NCI-H1436 (cell line): ENCODE measurements at places on chromosomes 12 and 14.

DNA sequence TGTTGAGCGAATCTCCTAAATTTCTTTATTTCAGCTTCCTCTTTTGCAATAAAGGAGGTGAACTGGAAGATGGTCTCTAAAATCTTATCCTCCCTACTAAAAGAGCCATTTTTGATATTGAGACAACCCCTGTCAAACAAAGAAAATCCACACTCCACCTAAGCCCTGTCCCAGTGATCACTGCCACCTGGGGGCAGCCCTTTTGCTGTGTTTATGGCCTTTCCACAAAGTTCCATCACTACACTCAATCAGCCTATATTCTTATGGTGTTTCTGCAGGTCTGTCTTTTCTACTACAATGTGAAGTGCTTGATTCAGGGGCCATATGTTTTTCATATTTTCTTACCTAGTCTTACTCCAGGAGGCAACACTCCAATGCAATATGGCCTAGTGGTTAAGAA is 163.7 kb downstream of the BMP4 start:
- DNase-seq = no peak

DNA sequence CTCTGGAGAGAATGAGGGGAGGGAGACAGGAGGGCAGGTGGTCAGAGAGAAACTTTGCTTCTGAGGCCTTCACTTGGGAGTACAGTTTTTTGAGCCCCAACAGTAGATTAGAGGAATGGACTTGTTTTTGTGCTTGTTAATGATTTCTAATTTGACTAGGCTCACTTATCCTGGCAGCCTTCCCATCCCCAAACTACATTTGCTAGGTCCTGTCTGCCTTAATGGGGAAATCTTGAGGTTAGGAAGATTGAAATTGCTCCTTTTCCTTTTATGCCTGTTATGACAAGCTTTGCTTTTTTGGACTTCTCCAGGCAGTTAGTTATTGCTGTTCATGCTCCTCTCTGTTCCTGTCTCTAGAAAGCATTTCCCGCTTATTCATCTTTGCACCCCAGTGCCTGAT is 37.7 kb downstream of the SYNE2 start:
- no peak for DNase-seq

GRCh38 chr12:106652510-106653015 is 69.8 kb downstream of the RFX4 start:
- no peak for DNase-seq

DNA sequence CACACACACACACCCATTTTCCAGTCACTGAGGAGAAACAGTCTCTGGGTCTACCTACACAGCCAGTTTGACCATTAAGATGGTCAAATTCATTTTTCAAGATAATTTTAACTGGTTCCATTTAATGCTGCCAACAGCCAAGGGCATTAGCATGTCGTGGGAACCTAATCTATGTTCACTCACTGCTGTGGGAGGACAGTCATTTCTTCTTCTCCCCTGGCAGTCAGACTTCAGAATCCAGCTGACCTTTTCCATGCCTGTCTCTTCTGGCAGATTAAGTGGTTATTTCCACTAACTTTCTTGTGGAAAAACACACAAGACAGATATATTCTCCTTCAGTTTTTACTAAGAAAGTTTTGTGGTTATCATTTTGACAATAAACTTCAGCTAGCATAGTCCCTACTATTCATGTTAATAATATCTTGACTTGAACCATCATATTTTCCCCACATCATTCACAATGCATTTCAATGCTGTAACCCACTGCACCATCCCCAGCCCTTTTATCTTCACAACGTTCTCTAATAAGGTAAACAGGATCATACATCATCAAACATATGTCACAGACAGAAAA is 82.2 kb downstream of the DAD1 start:
- no peak for DNase-seq

DNA sequence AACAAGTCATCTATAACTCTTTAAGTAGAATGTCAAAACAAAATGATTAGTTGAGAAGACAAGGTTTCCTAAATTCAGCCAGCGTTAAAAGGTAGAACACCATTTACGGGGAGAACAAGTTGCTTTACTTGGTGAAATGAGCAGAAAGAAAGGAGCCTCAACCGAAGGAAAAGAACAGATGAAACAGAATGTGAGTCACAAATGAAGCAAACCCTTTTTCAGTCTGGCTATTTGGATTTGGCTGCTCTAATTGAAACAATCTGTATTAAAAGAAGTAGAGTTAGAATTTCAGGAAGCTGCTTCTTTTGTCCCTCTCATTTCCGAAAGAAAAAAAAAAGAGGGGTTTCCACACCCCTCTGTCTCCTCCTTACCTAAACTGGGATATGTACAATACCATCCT is 34.6 kb downstream of the CEP128 start:
- no peak for DNase-seq

DNA sequence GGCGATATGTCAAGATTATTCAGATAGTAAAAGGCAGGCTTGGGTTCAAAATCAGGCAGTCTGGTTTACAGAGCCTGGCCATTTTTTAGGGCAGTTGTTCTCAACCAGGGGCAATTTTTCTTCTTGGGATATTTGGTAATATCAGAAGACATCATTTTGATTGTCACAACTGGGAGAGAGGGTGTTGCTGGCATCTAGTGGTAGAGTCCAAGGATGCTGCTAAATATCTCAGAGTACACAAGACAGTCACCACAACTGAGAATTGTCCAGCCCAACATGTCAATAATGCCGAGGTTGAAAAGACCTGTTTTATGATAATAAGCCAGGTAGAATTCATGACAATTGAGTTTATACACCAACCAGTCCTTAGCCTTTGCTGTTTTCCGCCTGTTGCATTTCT is 733.9 kb downstream of the NRXN3 start:
- DNase-seq = peak; percentile 13

DNA sequence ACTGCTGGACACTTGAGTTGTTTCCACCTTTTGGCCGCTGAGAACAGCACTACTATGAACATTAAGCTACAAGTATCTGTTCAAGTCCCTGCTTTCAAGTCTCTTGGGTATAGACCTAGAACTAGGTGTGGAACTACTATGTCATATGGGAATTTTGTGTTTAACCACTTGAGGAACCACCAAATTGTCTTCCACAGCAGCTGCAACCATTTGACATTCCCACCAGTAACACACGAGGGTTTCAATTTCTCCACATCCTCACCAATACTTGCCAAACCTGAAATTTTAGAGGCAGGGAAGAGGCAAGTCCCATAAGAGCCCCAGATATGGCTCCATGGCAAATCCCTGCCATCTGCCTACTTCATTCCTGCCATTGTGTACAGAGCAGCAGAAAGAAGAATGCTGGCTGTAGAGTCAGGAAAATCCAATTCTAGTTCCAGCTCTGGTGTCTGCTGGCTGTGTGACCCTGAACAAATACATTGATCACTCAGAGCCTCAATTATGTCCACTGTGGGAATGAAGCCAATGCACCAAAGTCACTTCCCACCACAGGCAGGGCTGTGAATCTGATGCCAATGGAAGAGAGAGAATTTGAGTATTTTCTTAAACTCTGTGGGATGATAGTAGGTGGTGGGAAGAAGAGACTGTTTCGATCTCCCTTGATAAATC is 17.8 kb downstream of the PITPNM2 start:
- DNase-seq = no peak

GRCh38 chr14:37131205-37131604 is 41.2 kb downstream of the SLC25A21 start:
- no peak for DNase-seq

DNA sequence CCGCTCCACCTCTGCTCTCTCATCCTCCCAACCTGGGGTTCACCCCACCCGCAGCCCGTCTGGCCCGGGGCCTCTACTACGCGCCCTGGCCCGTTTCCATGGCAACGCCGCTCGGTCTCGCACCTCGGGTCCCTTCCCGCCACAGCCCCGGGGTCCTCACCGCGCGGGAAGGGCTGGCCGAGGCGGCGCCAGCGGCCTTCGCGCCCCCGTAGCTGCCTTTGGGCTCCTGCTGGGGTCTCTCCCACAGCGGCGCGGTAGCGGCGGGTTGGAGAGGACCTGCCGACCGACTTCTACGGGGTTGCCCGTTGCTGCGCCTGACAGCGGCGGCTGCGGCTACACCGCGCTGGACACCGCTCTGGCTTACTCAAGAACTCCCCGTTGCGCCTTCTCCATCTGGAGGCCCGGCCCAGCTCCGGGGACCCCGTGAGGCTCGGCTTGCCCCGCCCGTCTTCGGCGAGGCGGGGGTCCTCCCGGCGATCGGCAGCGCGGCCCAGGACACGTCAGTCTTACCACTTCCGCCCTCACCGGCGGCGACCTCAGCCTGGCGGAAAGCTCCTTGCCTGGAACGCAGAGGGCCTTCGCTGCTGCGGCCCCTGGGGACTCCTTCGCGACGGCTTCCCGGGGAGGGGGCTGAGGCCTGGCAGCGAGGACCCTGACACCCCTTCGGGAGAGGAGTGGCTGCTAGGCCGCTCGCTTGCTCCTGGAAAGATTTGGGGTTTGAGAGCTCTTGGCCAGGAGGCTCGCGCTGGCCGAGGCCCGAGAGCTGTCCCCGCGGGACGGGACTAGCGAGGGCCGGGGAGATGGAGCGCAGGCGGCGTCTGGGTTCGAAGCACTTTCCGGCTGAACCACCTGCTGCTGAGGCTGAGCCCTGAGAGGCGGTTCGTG is at the start of gene TM9SF1:
Gene TM9SF1, minus strand, starts transcription at position 256 of the 885 bp plus-strand sequence. CDS start 422 bp downstream, outside the sequence.
- peak; percentile 82 for DNase-seq

DNA sequence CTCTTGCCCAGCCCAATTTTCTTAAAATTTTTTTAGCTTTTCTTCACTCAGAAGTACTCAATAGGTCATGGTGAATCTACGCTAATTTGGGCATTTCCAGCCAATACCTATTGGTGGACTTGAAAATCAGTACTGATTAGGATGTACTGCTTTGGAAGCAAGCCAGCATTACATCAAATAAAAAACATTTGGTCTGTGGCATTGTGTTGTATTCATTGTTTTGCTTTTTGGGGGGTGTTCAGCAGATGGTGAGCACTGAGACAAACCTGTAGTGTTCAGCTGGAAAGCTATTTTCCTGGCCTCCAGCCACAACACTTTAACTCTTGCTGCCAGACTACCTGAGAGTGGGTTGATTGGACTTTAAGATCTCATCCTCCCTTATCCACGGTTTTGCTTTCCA is 4.0 kb downstream of the MAPKAPK5 start:
- no peak for DNase-seq

- DNase-seq = peak; percentile 11
Measured at GRCh38 chr14:69260861-69261564, 1.1 kb downstream of the GALNT16 start.

DNA sequence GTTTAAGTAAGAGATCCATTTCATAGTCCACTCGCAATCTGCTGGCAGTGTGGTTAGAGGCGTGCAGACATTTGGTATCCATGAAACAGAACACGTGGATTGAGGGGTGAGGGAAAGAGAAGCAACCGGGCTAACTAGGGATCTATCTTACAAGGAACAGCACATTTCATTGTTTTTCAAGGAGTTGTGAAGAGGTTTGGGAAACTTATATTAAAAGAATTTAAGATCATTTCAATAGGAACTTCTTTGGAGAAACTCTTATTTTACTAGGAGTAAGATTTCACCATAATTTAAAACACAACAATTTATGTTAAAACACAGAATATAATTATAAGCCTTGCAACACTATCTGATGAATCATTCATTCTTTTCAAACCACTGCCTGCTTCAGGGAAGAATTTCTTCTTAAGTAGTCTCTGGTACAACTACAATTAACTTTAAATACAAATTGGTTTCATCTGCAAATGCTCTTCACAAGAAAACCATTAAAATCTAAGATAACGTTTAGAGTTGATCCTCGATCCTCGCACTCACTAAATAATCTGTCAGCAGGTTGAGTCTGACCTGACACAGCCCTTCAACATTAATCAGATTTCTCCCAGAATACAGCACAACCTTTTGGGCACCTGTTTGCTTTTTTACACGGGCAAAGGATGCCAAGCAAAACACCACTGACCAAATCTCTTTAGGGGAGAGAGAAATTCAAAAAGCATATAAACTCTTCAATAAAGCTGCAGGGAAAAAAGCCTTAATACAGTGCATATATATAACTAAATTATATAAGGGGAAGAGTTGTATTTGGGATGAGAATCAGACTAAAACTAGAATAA is 27.3 kb downstream of the PPTC7 start:
- no peak for DNase-seq

- DNase-seq = no peak
Measured at GRCh38 chr12:7229741-7230140, 40.3 kb downstream of the PEX5 start.

DNA sequence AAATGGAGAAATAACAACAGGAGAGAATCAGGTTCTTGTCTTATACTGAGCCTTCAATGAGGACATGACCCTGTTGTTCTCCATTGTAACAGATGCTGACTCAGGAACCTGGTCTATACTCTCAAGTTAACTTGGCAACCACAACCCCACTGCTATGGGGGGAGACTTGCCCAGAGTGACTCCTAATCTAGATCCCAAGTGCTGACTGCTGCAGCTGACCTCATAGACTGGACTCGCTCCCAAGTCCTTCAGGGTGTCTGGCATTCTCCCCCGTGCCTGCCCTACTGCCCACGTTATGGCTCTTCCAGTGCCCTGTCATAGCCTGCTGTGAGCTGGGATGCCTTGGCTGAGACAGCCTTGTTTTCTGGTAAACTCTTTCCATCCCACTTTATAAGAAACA is 37.1 kb downstream of the NID2 start:
- DNase-seq = no peak

DNA sequence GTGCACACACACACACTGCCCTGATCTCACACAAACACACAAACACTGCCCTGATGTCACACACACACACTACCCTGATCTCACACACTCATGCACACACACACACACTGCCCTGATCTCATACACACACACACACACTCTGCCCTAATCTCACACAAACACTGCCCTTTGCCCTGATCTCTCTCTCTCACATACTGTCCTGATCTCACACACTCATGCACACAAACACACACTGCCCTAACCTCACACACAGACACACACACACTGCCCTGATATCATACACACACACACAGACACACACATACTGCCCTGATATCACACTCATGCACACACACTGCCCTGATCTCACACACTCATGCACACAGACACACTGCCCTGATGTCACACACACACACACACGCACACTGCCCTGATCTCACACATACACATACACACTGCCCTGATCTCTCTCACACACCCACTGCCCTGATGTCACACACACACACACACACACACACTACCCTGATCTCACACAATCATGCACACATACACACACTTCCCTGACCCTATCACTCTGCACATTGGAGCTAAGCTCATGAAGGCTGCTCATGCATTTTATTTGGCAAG is 97.6 kb upstream of the DIO3 start:
- no peak for DNase-seq

- DNase-seq = no peak
Measured at GRCh38 chr14:84490081-84490480, 1039.9 kb upstream of the FLRT2 start.

- DNase-seq = no peak
Measured at GRCh38 chr14:44982594-44982993, 20.6 kb downstream of the TOGARAM1 start.
